ENCODE measurements at places on chromosomes 11 and 22. TPM values are rescaled to one million over a fixed set of nuclear protein-coding genes. Genes with fewer than 3 reads are reported as not detected.

GRCh38 chr22:33076343-33076742 is 18.2 kb upstream of the SYN3 start:
- DNase-seq: no peak

- DNase-seq: no peak
Measured at GRCh38 chr11:131483453-131483852, 113.0 kb downstream of the NTM start.

GRCh38 chr11:107857550-107858216 is 904 bp downstream of the SLC35F2 start:
- no peak for DNase-seq

- no peak for DNase-seq
Measured at GRCh38 chr22:30056015-30056414, 24.2 kb upstream of the HORMAD2 start.

Gene MS4A15
- total RNA-seq: not detected

- no peak for DNase-seq
Measured at GRCh38 chr22:26442086-26442756, 13.2 kb downstream of the ASPHD2 start.

DNA sequence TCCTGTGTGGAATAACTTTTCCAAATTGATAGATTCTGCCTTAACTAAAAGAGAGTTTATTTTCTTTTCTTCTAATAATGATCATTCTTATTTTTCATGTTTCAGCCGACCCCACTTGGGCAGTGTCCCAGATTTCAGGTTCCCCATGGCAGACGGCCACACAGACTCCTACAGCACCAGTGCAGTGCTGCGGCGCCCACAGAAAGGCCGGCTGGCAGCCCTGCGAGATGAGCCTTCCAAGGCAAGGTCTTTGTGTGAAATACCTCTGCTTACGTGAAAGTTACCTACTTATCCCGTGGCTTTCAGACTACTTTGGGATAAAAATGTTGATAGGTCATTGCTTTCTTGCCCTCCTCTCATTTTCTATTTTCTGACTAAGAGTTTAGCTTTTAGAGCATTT is 59.3 kb upstream of the CTTN start:
- DNase-seq: no peak

- DNase-seq: no peak
Measured at GRCh38 chr11:22666688-22667439, 453 bp downstream of the GAS2 start.

Gene NAALADL1
- 11.7 TPM for total RNA-seq

DNA sequence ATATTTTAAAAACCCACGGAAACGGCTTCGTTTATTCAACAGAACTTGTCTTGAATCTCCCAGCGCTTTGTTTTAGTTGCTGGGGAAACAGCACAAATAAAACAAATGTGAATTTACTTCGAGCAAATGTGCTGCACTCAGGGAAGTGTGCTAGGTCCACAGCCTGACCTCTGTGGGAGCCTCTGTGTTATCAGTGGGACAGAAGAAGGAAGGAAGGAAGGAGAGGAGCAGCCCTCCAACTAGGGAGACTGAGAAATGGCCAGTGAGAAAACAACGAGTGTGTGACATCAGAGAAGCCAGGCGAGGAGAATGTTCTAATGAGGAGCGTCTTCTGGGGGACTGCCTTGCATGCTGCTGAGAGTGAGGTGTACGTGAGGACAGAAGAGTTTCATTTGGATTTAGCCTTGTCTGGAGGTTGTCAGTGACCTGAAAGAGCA is 42.7 kb downstream of the PPP6R3 start:
- no peak for DNase-seq

Gene DBX1
- not detected for total RNA-seq

GRCh38 chr22:38955926-38956325 is 1.5 kb upstream of the APOBEC3A start:
- DNase-seq: no peak
